Stimulated activated CD8-positive, alpha-beta memory T cell treated with anti-CD3 and anti-CD28 coated beads, Interleukin-4, amount 100 ng/mL, for 24 hours (primary cell): ENCODE measurements at places on chromosomes 3 and 15.

- DNase-seq: peak; percentile 11
These were observed 54.2 kb downstream of the CCDC54 start for GRCh38 chr3:107431246-107432012.

DNA sequence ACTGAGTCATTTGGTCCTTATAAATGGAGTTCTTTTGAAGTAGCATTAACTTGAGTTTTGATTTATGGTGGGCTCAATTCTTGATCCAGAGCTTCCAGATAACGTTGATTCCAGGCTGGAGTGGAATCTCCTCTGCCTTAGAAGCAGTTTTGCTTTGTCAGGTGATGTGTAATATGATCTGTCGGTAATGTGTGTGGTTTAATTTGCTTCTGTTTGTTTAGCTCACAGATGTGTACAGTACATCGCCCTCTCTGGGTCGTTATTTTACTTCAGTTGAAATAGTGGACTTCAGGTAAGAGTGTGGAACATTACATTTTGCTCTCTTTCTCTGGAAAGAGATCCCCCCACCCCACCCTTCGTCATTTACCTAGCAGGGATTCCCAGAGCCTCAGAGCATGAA lies 23.1 kb downstream of the C3orf52 start:
- DNase-seq: no peak

DNA sequence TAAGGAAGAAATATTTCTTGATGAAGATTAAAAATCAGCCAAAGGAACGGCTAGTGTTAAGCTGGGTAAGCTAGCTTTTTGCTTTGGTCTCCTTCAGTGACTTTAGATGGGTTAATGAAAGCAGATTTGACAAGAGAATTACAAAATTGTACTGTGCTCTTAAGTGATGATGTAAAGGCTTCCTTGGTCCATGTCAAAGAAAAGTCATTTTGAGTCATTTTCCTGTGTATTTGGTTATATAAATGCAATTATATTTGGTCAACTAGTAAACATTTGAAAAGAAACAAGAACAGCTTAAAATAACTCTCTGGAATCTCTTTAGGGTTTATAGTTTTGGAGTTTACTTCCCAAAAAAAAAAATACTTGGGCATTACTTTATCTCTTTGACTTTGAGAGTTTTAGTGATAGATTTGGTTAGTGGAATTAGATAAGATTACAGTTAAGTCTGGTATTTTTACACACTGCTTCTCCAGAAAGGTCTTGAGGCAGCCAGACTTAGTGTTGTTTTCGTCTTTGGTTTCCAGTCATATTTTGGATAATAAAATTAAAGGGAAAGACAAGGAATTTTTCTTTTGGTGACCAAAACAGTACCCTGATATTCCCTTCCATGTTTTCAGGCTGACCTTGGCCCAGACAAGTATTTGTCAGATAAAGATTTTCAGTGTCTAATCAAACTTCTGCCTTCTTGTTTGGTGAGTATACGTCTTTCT lies 42.3 kb downstream of the PDHB start:
- DNase-seq: no peak

- DNase-seq: no peak
These were observed 30.0 kb downstream of the KLHL25 start for GRCh38 chr15:85764649-85765277.

- DNase-seq: no peak
These were observed 74.8 kb downstream of the RPL39L start for GRCh38 chr3:187064210-187065115.

DNA sequence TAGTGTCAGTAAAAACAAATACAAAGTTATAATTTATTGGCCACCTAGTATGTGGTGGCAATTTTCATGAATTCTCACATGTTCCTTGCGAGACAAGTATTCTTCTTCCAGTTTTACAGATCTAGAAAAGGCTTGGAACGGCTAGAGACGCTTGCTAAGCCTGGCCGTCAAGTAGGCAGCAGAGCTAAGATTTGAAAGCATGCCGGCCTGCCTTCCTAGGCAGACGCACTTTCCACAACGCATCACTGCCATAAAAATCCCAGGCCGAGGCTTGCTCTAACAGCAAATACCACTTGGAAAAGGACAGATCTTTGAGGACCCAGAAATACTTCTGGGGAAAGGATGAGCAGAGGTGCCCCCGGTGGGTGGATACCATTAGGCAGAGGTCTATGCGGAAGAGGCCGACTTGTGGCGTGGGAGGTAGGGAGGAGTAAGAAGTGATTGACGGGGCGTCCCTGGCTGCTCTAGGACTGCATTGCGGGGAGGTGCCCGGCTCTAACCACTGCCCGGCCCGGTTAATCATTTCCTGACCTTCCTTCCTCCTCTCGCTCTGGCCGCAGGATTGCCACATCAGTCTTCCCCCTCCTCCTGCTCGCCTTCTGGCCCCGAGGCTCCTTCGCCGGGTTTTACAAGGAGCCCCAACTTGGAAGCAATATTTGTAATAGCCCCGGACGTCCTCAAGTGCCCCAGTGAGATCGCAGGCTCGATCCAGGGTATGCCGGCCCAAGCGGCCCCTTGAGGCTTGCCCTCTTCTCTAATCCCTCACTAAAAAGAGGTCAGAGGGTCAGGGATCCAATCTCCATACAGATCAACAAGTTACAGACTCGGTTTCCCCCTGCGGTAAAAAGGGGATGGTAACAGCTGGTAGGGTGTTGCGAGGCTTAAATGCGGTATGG lies 1.3 kb upstream of the USP3 start:
- DNase-seq: peak; percentile 63

DNA sequence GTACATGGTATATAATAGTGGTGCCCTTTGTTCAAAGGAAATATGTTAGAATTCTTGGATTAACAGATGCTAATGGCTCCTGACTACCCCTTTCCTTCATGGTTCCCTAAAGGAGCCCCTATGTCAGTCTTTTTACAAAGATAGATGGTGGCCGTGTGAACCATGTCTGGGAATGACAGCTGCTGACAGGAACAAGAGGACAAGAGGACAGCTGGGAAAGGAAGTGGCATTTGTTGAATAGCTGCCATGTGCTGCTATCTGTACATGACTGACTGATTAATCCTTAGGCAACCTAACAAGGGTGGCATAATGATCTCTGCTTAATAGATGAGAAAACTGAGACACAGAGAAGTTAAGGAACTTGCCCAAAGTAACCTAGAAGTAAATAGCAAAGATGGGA lies 321.7 kb downstream of the ZNF621 start:
- DNase-seq: no peak

DNA sequence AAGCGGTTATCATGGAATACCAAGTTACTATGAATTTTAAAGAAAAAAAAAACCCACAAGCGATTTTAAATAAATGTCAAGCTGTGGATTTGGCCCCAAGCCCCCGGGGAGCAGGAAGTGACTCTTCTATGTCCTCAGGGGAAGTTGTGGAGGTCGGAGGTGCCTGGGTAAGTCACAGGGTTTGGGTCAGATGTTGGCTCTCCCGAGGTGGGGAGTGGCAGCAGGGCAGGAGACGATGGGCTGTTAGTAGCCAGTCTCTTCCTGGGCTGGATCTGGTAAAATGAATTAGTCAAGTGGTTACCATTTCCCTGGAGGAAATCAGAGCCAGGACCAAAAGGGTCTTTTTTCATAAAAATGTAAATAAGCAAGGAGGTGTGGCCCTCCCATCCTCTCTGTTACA lies 316.7 kb downstream of the TLE3 start:
- DNase-seq: no peak

DNA sequence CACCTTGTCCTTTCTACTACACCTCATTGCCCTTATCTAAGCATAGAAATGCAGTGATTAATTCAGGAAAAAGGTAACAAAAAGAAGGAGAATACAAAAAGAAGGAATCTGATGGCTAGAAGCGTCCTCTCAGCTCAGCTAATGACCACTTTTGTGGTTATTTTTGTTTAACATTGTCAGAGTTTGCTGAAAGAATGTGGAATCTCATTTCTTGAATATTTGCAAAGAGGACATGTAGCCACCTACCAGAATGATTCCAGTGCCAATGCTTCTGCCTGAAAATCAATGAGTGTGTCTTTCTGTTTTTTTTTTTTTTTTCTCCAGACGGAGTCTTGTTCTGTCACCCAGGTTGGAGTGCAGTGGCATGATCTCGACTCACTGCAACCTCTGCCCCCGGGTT lies 24.5 kb downstream of the NANOGP8 start:
- no peak for DNase-seq

DNA sequence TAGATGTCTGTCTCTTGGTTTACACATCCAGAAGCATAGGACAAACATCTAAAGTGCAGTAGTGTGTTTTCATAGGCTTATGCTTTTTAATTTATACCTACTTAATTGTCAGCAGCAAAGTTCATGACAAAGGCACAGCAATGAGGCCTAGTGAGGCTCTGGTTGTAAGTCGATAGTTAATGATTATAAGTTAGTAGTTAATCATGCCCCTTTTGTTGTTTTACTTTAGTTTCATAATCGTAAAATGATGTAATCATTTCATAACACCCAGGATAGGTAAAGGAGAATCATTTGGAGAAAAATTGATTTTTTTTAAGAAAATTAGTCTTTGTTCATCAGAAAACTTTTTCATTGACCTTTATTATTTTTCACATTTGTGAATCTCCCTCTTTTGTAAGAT lies 351.9 kb downstream of the LSAMP start:
- no peak for DNase-seq

DNA sequence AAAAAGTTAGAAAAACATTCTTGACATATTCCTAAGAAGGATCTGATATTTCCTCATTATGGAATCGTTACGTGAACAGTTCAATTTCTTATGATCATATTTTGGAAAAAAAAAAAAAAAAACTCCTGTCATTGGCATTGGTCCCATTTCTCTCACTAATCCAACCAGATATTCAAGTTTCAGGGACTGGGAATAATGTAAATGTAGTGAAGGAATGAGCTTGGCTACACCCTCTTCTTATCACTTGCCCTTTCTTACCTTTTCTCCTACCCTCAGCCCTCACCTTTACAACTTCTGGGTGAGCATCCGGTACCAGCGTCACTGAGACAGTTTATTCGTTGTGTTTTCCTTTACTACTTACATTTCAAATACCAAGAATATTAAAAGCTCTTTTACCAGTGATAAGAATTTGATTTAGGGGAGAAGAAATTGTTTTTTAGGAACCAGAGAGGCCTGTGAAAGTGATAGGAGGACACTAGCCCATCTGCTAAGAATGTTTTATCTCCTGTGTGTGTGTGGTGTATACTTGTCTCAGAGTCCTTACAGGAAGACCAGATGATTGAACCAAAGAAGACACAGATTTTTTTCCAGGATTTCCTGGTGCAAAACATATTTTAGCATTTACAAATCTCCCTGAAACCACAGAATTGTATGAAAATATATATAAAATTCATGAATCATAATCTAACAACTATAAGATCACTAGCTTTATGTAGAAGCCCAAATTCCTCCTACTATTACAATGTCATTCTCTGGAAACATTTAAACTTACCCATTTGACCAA lies 946.7 kb downstream of the ZPLD1 start:
- DNase-seq: no peak

- DNase-seq: no peak
These were observed 162.4 kb upstream of the GALNT15 start for GRCh38 chr3:16012086-16012485.

DNA sequence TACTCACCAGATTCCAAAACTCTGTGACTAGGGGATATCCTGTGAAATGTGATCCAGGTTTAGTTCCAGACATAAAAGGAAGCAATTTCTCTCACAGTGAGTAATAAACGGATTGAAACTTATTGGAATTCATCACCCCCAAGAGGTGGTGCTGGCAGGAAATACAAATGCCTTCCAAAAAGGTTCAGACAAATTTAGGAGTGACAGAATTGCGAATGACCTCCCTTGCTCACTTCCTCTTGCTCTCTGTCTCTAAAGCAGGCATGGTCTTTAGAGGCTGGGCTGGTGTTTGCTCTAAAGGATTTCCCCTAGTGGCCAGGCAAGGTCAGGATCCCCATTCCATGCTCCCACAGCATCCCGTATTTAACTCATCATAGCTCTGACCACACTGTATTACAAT lies 449.4 kb upstream of the PPP2R3A start:
- no peak for DNase-seq

DNA sequence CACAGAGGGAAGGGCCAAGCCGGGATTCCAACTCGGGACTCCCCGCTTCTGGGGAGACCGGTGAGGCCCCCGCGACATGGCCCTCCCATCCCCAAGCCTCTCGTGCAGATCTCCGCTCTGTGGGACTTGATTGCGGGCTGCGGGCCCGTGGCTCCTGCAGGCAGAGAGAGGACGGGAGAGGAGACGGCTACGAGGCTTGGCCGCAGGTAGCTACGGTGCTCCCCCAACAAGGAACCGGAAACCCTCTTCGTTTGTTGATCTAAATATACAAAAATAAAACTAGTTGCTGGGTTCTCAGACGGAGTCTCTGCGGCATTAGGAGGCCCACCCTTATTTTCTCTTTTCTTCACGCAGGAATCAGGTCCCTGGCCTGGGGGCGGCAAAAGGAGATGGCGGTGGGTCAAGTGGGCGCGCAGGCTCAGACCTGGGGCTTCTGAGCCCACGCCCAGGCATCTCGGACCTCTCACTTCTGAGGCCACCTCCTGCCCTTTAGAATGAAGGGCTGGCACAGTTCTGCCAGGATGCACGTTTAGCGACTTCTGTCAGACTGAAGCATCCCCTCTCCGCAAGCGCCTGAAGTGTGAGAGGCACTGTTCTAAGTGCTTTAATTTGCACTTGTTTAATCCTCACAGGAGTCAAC lies 10.9 kb downstream of the GNB5 start:
- DNase-seq: no peak

DNA sequence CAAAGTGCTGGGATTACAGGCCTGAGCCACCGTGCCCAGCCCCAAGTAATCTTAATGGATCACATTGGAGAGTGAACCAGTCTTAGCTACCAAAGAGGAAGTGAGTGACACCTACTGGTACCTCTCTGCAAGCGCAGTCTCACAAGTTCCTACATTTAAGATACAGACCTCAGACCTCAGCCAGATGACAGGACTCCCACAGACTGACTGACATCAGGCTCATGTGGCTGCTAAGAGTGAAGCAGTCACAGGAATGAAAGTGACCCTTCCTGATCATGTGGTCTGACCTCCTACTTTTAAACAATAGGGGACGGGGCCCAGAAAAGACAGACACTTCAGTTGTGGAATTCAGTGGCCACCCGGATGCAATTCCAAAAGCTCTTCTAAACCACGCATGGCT lies 36.3 kb upstream of the GNB5 start:
- peak; percentile 52 for DNase-seq

DNA sequence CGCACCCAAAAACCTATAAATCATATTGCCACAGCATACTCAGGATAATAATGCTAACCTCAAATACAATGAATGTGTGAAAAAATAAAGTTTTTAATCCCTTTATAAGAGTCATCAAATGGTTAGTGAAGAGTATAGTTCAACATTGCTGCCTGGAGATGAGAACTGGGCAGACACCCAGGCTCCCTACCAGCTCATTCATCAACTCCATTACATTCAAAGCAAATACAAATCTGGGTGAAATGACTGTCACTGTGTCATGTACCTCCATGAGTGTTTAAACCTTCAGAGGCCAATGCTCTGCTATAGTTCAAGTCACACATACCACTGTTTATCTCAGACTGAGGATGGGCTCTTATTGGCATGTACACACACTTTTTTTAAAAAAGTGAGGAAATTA lies 167.2 kb upstream of the KCNMB2 start:
- no peak for DNase-seq

DNA sequence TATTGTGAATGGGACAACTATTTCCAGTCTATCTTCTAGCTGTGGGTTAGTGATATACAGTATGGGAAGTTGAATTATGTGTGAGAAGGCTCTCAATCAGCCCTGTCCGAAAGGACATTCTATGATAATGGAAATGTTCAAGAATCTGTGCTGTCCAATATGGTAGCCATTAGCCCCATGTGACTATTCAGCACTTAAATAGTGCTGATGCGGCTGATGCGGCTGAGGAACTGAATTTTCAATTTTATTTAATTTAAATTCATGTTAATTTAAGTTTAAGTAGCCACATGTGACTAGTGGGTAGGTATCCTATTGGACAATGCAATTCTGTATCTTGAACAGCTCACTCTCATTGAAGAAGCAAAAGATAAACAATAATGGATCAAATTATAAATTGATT lies 98.5 kb downstream of the MYLK start:
- DNase-seq: no peak
